ENCODE measurements at places on chromosomes 12 and 14.

- no peak for DNase-seq
Measured at GRCh38 chr12:90167518-90168208, 459.0 kb upstream of the ATP2B1 start.

- no peak for DNase-seq
Measured at GRCh38 chr12:120928864-120929652, 24.9 kb upstream of the SPPL3 start.

GRCh38 chr12:116629480-116629879 is 70.3 kb downstream of the MAP1LC3B2 start:
- no peak for DNase-seq

DNA sequence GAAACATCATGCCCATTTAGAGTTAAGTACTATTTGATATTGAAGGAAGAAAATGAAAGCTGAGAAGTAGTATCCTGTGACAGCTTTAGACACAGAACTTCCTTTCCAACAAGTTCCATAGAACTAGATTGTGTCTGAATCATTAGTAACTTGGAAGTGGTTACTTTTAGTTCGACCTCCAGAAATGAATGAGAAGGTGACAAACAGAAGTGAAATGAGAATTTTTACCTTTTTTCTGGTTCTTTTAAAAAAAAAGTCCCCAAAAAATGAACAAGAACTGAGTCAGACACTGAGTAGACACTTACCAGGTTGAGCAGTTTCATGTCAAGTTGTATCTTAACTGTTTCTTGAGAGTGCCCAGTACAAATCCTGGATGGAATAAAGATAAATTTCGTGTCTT is 3.0 kb downstream of the ATP6V0A2 start:
- DNase-seq = no peak

GRCh38 chr14:68423686-68424085 is 369.2 kb downstream of the ZFP36L1 start:
- DNase-seq = no peak

DNA sequence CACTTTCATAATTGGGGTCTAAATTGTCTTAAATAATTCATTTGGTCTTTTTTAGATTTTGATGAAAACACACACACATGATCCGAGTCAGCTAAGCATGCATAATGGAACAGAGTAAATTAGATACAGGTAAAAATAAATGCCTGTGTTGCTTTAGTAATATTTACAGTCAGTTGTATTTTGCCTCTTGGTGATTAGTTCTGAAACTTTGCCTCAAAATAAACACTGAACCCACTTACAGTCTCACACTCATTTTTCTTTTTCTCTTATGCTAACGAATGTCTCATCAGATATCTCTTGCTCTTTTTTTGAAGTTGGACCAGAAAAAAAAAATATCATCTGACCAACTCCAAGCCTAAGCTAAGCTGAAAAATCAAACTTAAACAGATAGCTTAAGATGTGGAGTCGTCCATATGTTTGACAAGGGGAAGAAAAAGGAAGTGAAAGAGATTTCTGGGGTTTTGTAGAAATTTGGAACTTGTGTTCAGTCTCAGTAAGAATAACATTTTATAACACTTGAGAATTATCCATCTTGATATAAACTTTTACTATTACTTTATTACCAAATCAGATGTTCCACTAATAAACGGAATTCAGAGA is 592.5 kb downstream of the RPL10L start:
- no peak for DNase-seq

GRCh38 chr14:63912286-63912685 is 59.5 kb downstream of the SYNE2 start:
- no peak for DNase-seq

DNA sequence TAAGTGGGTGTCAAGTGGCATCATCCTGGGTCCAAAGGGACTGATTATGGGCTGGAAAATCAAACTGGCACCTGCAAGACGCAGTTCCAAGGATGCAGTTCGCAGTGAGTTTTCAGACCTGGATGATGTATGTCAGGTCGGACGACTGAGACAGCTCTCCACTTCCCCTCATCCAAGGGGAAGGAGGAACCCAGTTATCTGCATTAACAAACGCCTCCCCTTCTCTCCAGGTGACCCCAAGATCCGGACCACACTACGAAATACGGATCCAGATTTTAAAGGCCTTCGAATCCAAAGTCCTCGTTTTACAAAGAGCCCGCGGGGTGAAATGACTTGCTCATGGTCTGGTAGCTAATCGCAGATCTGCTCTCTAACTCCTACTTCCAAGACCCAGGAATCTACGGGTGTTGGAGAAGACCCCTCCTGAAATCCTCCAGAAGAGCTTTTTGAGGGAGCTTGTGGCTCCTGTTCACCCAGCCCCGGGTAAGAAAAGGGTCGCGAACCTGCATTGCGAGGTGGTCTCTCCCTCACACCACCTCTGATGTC is 460 bp upstream of the SYNE2 start:
- DNase-seq = no peak

GRCh38 chr12:131721548-131721947 is 10.7 kb downstream of the SFSWAP start:
- no peak for DNase-seq

GRCh38 chr12:41220931-41221330 is 32.8 kb downstream of the PDZRN4 start:
- DNase-seq = no peak
